ENCODE measurements at places on chromosomes 6 and 20.

DNA sequence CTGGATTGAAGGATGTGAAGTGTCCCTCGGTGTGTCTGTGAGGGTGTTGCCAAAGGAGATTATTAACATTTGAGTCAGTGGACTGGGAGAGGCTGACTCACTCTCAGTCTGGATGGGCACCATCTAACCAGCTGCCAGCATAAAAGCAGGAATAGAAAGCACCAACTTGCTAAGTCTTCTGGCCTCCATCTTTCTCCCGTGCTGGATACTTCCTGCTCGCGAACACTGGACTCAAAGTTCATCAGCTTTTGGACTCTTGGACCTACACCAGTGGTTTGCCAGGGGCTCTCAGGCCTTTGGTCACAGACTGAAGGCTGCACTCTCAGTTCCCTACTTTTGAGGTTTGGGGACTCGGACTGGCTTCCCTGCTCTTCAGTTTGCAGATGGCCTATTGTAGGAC lies 220.3 kb upstream of the LRFN2 start:
- no peak for DNase-seq

- DNase-seq, result no peak
Observed at GRCh38 chr6:14316651-14317386, 199.2 kb downstream of the CD83 start.

DNA sequence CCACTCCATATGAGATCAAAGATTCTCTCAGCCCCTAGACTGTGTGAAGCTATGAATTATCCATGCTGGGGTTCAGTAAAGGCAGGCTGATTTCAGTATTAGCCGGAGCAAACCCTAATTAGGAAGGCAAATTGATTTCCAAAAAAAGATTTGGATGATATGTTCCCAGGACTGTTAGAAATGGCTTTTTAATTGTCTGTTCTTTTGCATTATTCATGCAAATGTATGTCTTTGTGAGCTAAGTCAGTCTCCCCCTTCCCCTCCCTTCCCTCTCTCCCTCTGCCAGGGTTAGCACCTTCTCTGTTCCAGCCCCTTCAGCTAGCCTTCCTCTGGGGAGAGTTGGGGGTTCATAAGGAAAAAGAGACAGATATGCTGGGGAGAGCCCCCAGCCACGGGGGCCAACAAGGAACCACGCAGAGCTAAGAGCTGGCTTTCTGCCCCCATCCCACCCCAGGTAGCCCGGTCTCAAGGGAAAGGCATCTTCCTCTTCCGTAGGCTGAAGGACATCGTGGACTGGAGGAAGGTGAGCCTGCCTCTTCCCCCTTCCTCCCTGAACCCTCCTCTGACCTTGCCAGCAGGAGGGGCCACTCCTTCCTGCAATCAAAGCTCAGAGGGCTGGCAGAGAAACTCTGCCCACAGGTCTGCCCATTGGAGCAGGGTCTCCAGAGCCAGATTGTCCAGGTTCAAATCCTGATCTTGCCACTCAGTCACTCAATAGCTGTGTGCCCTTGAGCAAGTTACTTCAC lies 32.3 kb downstream of the PDRG1 start:
- no peak for DNase-seq

DNA sequence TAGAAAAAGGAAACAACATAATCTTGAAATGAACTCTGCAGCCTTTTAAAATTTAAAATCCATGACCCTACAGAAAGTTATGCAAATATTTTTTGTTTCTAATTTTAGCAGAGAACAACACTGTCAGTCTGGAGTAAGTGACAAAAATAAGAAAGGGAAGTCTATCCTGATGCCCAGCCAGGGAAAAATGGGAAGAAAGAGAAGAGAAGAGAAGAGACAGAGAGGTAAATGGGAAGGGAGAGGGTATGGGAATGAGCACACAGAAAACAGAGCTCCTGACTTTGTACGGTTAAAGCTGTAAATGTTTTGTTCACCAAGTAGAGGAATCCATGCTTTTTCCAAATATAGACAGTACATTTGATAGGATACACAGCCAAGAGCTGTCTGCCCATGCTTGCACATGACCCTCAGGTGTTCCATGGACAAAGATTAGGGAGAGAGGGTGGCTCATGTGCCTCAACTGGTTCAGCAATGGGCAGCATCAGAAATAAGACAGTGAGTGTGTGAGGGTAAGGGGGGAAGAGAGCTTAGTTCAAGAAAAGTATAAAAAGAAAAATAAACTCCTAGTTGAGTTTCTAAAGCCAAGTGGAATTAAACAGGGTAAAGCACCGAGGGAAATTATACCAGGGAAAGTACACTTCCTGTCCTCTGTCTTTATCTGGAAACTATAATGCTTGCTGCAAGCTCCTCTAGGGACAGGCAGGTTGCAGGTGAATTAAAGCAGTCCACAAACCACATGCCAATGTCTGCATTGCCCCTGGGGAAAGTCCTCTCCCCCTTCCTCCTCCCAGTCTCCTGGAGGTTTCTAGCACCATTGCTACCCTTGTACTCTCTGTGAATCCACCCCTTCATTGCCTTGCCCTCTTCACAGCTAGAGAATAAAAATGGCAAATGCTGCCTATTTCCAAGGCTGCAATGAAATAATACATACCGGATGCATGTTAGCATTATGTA lies 30.0 kb downstream of the MAP3K5 start:
- DNase-seq, result no peak

GRCh38 chr6:139439349-139439748 lies 64.9 kb upstream of the CITED2 start:
- no peak for DNase-seq

GRCh38 chr6:105985816-105986632 lies 100.1 kb upstream of the PRDM1 start:
- no peak for DNase-seq

DNA sequence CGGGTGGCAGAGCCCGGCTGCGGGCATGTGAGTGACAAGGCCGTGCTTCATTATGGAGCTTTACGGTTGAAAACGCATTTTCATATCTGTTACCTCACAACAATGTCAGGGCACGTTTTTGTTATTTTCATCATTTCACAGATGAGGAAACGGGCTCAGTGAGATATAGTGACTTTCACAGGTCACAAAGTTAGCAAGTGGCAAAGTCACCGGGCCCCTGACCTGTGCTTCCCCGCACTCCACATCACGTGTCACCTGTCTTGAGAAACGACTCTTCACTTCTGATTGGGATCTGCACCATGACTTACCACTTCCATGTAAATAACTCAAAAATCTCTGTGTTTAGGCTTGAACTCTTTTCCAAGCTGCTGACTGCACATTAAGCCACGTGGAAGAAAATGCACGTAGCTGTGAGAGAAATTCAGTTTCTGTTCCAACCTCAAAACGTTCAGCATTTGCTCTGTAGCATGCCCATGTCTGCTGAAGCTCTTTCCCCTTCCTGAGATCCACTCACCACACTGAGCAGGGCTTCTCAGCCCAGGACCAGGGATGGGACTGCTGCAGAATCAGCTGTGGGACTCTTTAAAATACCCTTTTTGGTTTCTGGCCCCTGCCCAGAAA lies 107.2 kb downstream of the ARMC2 start:
- DNase-seq, result no peak

GRCh38 chr6:13561624-13562267 lies 12.7 kb upstream of the SIRT5 start:
- DNase-seq, result no peak

- DNase-seq, result no peak
Observed at GRCh38 chr6:17968876-17969275, 18.6 kb downstream of the KIF13A start.

GRCh38 chr6:40352006-40352405 lies 235.2 kb downstream of the LRFN2 start:
- DNase-seq, result no peak

GRCh38 chr6:40352527-40353170 lies 234.5 kb downstream of the LRFN2 start:
- no peak for DNase-seq

All from activated CD4-positive, alpha-beta T cell treated with anti-CD3 and anti-CD28 coated beads, Interleukin-2, amount 50 U/mL, for 4 hours (primary cell).